ENCODE measurements at places on chromosomes 11 and 22. TPM values are rescaled to one million over a fixed set of nuclear protein-coding genes. Genes with fewer than 3 reads are reported as not detected.

- no peak overlapping the region for H3K4me3 ChIP-seq
- H3K4me1 ChIP-seq, result peaks cover 19% of the 10 kb centered on the region
- no peak for DNase-seq
- H3K36me3 ChIP-seq, result no peaks in the 10 kb centered on the region
Measured at GRCh38 chr11:84905411-84905810, 721.7 kb downstream of the DLG2 start.

GRCh38 chr11:7569044-7569443 is 55.2 kb downstream of the PPFIBP2 start:
- no peaks in the 10 kb centered on the region for H3K36me3 ChIP-seq
- H3K27ac ChIP-seq, result no peak overlapping the region
- DNase-seq, result no peak
- no peak overlapping the region for H3K4me3 ChIP-seq

Gene ACAD8
- total RNA-seq, result 21.5 TPM

Gene GAL3ST3
- total RNA-seq, result not detected

Gene YWHAH
- 151 TPM for total RNA-seq

DNA sequence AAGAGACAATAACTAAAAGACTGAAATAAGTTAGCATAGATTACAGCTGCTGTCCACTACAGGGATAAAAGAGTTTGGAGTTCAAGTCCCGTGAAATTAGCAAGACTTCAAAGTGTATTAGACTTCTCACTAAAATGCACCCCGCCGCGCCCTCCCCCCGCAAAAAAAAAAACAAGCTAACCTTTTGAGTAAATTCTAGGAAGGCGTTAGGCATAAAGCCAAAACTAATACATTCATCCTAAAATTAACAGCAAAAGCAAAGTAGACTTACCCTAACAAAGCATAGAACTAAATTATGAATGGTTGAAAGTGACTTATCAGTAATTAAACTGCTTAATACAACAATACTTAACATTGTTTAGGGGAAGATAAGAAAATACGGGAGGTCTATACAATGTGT is 581.0 kb upstream of the CHORDC1 start:
- H3K27me3 ChIP-seq, result no peaks in the 10 kb centered on the region
- DNase-seq, result no peak
- no peak overlapping the region for H3K4me3 ChIP-seq
- H3K4me1 ChIP-seq, result no peaks in the 10 kb centered on the region
- no peaks in the 10 kb centered on the region for H3K36me3 ChIP-seq

DNA sequence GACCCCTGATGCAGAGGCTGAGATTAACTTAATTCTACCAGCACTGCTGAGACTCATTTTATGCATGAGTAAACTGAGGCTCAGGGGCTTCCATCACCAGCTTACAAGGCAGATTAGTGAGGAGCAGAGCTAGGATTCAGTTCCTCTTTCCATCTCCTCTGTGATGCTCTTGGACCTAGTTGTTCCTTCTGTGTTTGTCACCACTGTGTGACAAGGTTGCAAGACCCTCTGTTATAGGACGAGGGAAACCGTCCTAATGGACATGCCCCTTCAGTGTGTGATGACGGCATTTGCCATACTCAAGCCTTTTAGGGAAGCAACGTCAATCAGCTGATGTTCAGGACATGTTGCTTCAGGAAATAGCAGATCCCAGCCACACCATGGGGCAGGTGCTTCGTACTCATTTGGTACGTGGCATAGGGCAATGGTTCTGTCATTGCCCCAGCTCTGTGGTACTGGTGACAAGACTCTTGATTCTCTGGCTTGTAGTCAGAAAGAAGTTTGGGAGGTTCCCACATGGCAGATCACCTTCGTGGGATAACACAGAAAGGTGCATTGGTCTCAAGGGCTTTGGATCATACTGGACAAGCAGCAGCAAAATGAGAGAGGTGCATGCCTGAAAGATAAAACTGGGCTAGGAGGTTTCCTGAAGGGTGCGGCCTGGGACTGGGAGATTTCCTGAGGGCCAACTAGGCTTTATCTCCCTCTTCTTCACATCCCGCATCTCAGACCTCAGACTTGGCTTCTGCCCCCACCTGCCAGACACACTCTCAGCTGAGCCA is 23.9 kb upstream of the CD44 start:
- H3K4me1 ChIP-seq, result peaks cover 38% of the 10 kb centered on the region
- no peaks in the 10 kb centered on the region for H3K36me3 ChIP-seq
- H3K4me3 ChIP-seq, result no peak overlapping the region
- DNase-seq, result no peak
- no peaks in the 10 kb centered on the region for H3K27me3 ChIP-seq

- no peak overlapping the region for H3K4me3 ChIP-seq
- peak overlapping the region; percentile 26 for H3K27ac ChIP-seq
- no peaks in the 10 kb centered on the region for H3K36me3 ChIP-seq
- DNase-seq, result peak; percentile 58
Measured at GRCh38 chr11:14386895-14387480, 28.0 kb upstream of the RRAS2 start.

GRCh38 chr22:26479792-26480610 is 3.6 kb downstream of the HPS4 start:
- H3K36me3 ChIP-seq, result peaks cover 4% of the 10 kb centered on the region
- DNase-seq, result no peak
- no peaks in the 10 kb centered on the region for H3K27me3 ChIP-seq
- H3K4me3 ChIP-seq, result peak overlapping the region; percentile 58
- peaks cover 39% of the 10 kb centered on the region for H3K4me1 ChIP-seq

- H3K27me3 ChIP-seq, result no peaks in the 10 kb centered on the region
- no peaks in the 10 kb centered on the region for H3K36me3 ChIP-seq
- no peak overlapping the region for H3K27ac ChIP-seq
- H3K4me3 ChIP-seq, result no peak overlapping the region
- no peak for DNase-seq
- no peaks in the 10 kb centered on the region for H3K4me1 ChIP-seq
Measured at GRCh38 chr11:113937918-113938317, 33.3 kb downstream of the HTR3B start.

GRCh38 chr11:112073941-112074811 is at the start of the genes NKAPD1 and PIH1D2:
TSS of gene NKAPD1 (plus strand) at chr11:112074299. CDS start at chr11:112075575, 1,276 bp downstream.
TSS of gene PIH1D2 (minus strand) at chr11:112074017. CDS start at chr11:112073174, 843 bp downstream.
- DNase-seq, result peak; percentile 93
- H3K4me1 ChIP-seq, result peaks cover 16% of the 10 kb centered on the region
- peaks cover 29% of the 10 kb centered on the region for H3K36me3 ChIP-seq
- H3K27ac ChIP-seq, result peak within 1 kb of the TSS; percentile 85

DNA sequence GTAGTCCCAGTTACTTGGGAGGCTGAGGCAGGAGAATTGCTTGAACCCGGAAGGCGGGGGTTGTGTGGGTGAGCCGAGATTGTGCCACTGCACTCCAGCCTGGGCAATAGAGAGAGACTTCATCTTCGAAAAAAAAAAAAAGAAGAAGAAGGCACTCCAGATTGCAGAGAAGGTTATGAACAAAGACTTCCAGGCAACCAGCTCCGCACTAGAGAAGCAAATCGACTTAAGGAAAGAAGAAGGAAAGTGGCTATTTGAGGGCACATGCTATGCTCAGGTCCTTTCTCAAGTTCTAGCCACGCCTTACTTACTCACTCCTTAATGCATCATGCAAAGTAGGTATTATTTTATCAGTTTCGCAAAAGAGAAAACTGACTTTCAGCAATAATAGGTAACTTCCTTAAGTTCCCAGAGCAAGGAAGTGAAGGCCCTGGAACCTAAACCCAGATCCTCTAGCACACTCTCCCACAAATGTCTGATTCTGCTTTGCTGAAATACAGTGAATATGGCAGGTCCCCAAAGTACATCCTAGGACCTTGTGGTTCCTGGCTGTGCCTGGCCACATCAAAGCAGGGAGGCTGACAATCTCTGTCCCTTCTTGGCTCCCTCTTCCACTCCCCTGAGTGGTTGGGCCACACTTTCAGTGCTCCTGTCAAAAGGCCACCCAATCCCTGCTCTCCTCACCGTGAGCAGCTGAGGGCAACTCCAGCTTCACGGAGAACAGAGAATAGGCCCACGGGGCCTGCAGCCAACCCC is 14.2 kb downstream of the CD3E start:
- no peak overlapping the region for H3K27ac ChIP-seq
- H3K4me3 ChIP-seq, result no peak overlapping the region
- peaks cover 3% of the 10 kb centered on the region for H3K27me3 ChIP-seq
- H3K4me1 ChIP-seq, result peaks cover 3% of the 10 kb centered on the region

DNA sequence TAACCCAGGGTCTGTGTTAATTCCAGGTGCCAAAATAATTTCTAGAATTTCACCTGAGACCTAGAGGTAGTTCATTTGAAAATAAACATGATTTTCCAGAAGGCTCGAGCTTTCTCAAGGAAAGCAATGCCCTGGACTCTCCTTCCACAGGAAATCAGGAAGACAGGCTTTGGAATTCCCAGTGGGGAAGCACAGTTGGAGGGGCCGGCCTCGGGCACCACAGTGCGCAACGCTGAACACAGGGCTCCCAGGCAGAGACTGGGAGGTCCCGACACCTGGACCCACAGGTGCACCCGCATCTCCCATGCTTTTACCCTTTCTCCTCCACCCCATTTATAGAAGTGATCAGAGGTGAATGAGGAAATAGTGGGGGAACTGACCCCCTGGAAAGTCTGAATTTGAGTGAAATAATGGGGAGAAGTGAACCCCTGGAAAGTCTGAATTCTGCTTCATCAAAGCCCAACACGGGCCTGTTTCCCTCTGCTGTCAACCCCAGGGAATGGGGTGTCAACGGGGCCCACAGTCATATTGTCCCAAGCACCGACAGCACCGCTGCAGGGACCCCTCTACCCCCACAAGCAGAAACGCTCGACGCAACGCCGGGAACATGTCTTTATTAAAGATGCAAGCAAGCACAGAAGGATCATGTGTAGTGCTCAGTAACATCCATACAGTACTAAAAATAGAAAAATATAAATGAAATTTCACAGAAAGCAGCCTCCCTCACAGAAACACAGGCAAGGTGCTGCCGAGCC is 12.0 kb upstream of the EFCAB6 start:
- no peak overlapping the region for H3K27ac ChIP-seq
- peak; percentile 75 for DNase-seq
- H3K27me3 ChIP-seq, result peaks cover 3% of the 10 kb centered on the region
- H3K4me1 ChIP-seq, result peaks cover 14% of the 10 kb centered on the region
- no peaks in the 10 kb centered on the region for H3K36me3 ChIP-seq

DNA sequence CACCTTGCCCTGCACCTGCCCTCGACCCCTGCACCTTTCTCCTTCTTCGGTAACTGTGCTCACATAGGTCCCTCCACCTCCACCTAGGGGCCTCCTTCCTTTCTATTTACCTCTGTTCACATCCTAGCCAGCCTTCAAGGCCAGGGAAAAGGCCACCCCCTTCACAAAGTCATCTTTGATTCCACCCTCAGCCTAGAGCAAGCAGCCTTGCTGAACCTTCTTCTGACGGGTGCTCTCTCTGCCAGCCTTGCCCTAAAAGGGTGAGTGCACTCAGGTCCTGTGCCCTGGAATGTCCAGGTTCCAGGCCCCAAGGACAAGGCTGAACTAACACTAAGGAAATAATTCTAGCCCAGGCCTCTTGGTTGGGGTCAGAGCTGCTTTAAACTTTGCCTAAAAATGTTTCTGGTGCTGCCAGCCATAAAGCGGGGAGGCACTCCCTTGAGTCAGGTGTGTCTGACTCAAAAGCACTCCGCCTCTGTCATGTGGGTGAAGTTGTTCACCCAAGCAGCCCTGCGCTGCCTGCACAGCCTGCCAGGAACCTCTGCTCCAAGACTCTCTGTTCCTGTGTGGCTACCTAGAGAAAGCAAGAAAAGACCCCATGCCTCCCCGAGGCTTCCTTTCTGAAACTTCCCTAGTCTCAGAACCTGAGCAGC is 9.2 kb upstream of the FAM83F start:
- no peak overlapping the region for H3K27ac ChIP-seq
- no peaks in the 10 kb centered on the region for H3K4me1 ChIP-seq
- no peak overlapping the region for H3K4me3 ChIP-seq
- H3K36me3 ChIP-seq, result no peaks in the 10 kb centered on the region
- peaks cover 2% of the 10 kb centered on the region for H3K27me3 ChIP-seq

DNA sequence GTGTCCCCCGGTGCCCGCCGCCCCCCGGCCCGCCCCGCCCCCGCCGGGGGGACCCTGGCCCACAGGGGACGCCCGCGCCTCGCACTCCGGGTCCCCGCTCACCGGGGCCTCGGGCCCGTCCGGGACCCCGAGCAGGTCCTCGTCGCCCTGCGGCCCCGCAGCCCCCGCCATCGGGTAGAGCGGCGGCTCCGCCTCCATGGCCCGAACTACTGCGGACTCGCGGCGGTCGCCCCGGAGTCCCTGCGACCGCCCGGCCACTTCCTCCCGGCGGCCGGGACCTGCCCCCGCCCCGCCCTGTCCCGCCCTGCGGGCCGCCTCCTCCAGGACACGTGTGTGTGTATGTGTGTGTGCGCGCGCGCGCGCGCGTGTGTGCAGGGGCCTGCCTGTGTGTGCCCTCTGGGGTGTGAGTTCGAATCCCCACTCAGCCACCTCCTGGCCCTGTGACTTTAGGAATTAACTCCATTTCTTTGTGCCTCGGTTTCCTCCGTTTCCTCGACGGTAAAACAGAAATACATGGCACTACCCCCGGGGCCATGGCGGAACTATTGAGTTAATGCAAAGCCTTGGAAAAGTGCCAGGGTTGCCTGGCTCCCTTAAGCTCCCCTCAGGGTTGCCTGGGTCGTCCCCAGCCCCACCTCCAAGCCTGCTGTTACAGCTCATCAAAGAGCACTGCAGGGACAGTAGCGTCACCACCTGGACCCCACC is at the start of gene UNC93B1:
Gene UNC93B1, minus strand, starts transcription at position 252 of the 705 bp plus-strand sequence. Its CDS starts 54 bp downstream, at position 198.
- no peak within 1 kb of the TSS for H3K27ac ChIP-seq
- peaks cover 3% of the 10 kb centered on the region for H3K4me1 ChIP-seq
- peak within 1 kb of the TSS; percentile 74 for H3K4me3 ChIP-seq
- no peaks in the 10 kb centered on the region for H3K36me3 ChIP-seq

- H3K27ac ChIP-seq, result no peak overlapping the region
- H3K4me3 ChIP-seq, result no peak overlapping the region
- no peaks in the 10 kb centered on the region for H3K27me3 ChIP-seq
- DNase-seq, result no peak
Measured at GRCh38 chr11:112745973-112746372, 215.2 kb upstream of the NCAM1 start.

DNA sequence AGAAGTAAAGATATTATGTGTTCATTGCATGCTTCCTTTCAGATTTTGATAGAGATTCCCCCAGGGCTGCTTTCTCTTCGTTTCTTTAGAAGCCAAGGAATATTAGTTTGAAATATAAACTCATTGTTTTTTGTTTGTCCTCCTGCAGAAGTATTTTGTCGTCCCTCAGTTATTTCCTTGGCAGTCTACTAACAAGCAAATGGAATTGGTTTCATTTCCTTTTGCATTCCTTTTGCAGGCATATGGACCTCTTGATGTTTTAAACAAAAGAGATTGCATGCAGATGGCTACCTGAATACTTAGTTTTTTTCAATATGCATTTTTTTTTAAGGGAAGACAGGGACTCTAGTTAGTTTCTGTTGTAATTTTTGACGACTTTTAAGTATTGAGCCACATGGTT is 62.2 kb downstream of the BCL2L13 start:
- H3K27me3 ChIP-seq, result no peaks in the 10 kb centered on the region
- H3K4me3 ChIP-seq, result no peak overlapping the region
- peaks cover 9% of the 10 kb centered on the region for H3K4me1 ChIP-seq
- H3K36me3 ChIP-seq, result peaks cover 5% of the 10 kb centered on the region
- no peak for DNase-seq

Gene PATE2
- total RNA-seq, result 0.36 TPM

DNA sequence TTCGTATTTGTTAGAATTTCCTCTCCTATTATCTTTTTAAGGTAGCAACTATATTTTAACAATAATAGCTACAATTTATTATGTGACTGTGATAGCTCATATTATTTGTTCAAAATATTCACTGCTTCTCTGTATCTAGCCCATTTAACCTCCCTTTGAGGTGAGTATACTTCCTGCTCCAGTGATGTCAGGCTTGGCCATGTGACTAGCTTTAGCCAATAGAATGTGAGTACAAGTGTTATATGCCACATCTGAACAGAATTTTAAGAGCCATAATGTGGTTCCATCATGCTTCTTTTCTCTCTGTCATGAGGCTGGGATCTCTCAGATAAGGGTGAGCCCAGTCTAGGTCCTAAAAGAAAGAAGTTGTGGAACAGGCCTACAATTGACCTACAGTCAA is 217.6 kb downstream of the TTC28 start:
- H3K27me3 ChIP-seq, result no peaks in the 10 kb centered on the region
- no peaks in the 10 kb centered on the region for H3K36me3 ChIP-seq
- no peak overlapping the region for H3K4me3 ChIP-seq

Data from osteoblast (primary cell).